SK-N-DZ (cell line): ENCODE measurements at places on chromosomes 3 and 15.
A peak's percentile ranks its signal among the peaks of the same experiment; 100 is the strongest.

GRCh38 chr15:71252740-71253047, 137.4 kb downstream of the THSD4 start:
- no peak for DNase-seq

DNA sequence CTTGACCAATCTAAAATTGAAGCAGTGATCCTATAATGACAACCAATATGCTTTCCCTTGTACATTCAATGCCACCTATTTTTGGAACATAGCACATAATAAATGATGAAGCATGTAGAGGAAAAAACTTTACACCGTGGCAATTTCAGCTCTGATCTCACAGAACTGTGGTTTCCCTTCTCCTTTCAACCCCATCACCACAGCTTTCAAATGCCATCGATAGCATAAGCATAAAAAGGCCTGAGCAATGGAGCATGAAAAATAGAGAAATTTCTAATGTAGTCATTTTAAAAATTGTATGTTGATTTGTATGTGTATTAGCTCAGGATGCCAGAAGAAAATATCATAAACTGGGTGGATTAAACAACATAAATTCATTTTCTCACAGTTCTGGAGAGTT, 406.0 kb upstream of the TMCO5A start:
- DNase-seq: no peak

GRCh38 chr3:43810797-43811196, 120.1 kb downstream of the ABHD5 start:
- DNase-seq: no peak

- no peak for DNase-seq
Measured at GRCh38 chr15:43465100-43465499, 27.9 kb downstream of the TP53BP1 start.

- no peak for DNase-seq
Measured at GRCh38 chr3:135134684-135135075, 339.6 kb downstream of the EPHB1 start.

DNA sequence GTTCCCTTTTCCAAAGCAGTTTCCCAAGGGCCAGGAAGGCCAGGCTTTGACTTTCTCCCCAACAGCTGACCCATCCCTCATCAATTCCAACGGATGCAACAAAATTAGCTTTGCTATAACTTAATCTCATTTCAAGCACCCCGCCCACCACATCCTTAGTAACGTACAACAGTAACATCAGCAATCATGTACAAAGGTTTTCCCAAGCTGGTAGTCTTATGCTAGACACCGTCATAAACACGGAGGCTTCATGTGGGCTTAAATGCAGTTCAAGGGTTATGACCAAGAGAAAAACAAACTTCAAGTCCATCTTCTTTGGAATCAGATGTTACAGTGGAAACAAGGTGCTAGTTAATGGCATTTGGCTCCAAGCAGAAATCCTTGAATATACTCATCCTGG, 66.6 kb downstream of the EOMES start:
- DNase-seq: no peak

DNA sequence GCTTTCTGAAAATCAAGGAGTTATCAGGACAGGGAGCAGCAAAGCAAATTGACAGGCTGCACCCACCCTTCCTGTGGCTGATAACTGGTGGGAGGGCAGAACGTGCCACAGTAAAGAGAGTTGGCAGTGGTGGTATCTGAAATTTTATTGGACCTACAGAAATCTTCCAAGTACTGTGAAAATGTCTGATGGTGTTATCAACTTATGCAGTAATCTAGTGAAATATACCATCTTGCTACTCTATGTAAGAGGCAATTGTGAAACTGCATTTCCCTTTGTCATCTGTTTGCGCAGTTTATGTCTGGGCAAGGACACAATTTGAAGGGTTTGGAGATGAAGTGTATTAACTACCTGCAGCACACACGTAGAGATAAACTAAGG, 1.5 kb downstream of the PLCL2 start:
- DNase-seq: no peak

GRCh38 chr3:29755416-29755815, 474.5 kb downstream of the RBMS3 start:
- DNase-seq: no peak

DNA sequence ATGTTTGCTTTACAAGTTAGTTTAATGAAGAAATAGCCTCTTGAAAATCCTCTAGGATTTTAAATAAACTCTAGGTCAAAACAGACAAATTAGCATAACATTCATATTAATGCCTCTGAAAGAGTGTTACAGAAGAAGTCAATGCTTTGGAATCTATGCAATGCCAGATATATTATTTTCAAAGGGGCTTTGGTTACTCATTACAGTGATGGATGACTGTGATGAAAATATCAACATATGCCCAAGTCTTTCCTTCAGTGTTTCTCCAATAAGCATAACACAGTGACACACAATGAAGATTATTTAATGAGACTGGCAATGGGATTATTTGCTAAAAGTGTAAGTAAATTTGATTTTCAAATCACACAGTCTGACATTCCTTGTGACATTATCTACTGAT, 1247.2 kb downstream of the ROBO2 start:
- DNase-seq: no peak

DNA sequence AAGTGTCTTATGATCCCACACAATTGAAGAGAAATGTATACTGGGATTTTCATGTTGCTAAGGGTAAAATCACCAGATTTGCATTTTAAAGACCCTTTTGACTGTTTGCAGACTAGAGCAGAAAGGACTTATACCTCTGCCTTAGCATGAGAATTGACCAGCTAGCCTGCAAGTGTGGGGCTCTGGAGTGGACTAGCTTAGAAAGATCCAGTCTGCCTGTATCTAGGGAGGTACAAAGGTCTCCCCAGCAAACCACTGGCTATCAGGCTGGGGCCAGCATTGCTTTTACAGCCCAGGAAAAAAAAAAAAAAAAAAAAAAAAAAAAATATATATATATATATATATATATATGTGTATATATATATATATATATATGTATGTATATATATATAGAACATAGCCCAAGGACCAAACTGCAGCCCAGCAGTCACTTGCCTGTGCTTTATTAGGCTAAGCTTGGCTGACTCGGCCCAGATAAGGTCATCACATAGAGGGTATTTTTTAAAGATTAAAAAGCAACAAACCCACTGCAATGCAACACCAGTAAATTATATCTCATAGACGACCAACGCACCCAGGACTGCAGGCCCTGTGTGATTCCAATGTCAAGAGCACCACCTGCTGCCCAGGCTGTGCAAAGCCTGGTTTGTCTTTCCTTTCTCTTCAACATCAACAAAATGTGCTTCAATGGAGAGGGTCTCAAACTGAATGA, 63.7 kb downstream of the DCLK3 start:
- DNase-seq: peak; percentile 80

GRCh38 chr3:57446318-57446841, 97.8 kb downstream of the DNAH12 start:
- DNase-seq: no peak
